B cell (primary cell): ENCODE measurements at places on chromosomes 6 and 20.

- DNase-seq, result no peak
These were observed 108.5 kb upstream of the STMND1 start for GRCh38 chr6:16993396-16993795.

GRCh38 chr6:84033523-84034451 is at the start of gene MRAP2:
Gene MRAP2, plus strand, starts transcription at chr6:84033772. Its CDS starts 21,547 bp downstream, at chr6:84055319.
- no peak for DNase-seq

DNA sequence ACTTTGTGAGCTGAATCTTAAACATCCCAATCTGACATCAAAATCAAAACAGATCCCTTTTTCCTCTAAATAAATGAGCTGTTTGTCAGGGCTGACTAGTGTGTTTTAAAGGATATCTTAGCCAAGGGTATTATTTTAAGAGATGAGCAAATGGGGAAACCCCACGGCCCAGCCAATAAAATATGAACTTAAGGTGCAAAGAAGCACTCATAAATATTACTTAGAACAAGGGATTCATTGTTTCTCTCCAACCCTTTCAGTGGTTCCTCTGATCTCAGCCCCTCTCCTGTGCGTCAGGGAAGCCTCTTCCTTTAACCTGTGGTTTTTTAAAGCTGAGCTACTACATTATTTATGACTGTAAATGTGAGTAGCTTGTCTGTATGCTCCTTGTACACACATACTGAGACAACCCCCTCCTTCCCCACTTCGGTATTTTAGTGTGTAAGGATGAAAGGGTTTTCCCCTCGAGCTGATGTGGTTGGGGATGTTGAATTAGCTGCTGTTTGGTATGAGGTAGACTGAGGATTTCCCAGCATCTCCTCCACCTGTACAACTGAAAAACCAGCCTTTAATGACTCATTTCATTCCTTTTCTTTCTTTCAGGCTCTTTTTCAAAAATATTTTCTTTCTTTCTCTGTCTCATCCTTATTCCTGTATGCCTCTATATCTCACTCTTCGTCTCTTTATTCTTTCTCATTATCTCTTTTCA is 6.5 kb downstream of the BMP5 start:
- no peak for DNase-seq

DNA sequence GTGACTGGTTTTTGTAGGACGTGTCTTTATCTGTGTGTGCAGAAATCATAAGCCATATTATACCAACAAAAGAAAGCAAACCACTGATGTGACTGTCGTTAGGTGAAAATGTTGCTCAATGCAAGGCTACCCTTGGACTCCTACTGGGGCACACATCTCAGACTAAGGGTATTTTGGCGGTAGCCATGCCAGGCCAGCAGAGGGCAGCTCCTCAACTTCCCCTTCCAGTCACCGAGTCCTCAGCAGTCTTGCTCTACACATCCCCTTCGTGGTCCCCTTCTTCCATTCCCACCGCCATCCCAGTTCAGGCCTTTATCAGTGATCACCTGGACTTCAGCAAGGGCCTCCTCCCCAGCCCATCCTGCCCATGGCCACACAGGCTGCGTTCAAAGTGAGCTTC is 113.7 kb upstream of the GGTLC1 start:
- peak; percentile 18 for DNase-seq

- no peak for DNase-seq
These were observed 374.9 kb upstream of the FLRT3 start for GRCh38 chr20:14712302-14712739.

DNA sequence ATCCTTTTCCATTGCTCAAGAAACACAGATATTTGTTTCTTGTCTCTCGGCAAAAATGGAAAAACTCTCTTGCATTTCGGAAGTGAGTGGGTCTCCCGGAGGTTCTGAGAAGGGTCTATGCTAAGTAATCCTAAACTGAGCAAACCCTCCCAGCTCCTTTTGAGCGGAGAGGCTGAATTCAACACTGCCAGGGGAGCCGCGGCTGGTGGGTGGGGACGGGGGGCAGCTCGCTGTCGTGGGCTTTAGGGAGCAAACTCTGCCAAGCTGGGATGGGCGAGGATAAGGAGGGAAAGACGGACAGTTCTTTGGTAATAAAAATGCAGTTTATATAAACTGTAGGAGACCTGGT is 211.4 kb downstream of the FOXC1 start:
- no peak for DNase-seq

GRCh38 chr20:3721912-3722311 is 9.5 kb upstream of the SIGLEC1 start:
- no peak for DNase-seq

- DNase-seq, result no peak
These were observed 191.2 kb upstream of the PREP start for GRCh38 chr6:105593805-105594671.

- DNase-seq, result no peak
These were observed 37.0 kb upstream of the MAS1 start for GRCh38 chr6:159853754-159854153.

DNA sequence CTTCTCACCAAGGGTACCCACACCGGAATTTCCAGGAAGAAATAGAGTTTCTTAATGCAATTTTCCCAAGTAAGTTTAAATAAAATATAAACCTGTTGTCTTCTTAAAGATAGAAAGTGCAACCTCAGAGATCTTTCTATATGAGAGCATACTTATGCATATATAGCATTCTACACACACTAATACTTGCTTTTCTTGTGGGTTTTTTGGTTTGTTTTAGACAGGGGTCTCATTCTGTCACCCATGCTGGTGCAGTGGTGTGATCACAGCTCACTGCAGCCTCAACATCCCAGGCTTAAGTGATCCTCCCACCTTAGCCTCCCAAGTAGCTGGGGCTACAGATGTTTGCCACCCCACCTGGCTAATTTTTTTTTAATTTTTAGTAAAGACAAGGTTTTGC is 15.7 kb downstream of the AMD1 start:
- DNase-seq, result no peak

DNA sequence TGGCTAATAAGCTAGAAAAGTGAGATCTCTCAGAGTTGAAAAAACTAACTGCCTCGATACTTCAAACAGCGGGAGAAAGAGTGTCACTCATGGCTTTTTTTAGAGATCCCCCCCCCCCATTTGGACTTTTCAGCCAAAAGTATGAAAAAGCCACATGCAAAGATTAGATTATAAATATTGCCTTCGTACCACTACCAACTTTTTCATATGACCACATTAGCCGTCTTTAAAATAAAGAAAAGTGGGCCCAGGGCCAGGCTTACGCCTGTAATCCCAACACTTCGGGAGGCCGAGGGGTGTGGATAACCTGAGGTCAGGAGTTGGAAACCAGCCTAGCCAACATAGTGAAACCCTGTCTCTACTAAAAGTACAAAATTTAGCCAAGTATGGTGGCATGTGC is 4.4 kb downstream of the PGK2 start:
- DNase-seq, result no peak

- no peak for DNase-seq
These were observed 83.9 kb downstream of the MAP3K7 start for GRCh38 chr6:90502866-90503407.

GRCh38 chr6:16486661-16487060 is 248.3 kb downstream of the GMPR start:
- DNase-seq, result no peak

- DNase-seq, result no peak
These were observed 20.2 kb downstream of the ADGRF4 start for GRCh38 chr6:47718571-47718970.

GRCh38 chr20:19778404-19778803 is 20.3 kb downstream of the RIN2 start:
- DNase-seq, result no peak

DNA sequence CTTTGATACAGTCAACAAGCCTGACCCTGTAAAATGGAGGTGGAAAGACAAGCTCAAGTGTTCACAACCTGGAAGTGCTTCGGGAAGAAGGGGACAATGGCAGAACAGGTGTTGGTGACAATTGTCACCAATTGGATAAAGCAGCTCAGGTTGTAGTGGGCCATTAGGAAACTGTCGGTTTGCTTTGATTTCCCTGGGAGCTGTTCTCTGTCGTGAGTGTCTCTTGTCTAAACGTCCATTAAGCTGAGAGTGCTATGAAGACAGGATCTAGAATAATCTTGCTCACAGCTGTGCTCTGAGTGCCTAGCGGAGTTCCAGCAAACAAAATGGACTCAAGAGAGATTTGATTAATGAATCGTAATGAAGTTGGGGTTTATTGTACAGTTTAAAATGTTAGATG is 15.0 kb downstream of the CCR6 start:
- DNase-seq, result no peak

- DNase-seq, result no peak
These were observed 414.6 kb downstream of the CDH26 start for GRCh38 chr20:60372822-60373221.

DNA sequence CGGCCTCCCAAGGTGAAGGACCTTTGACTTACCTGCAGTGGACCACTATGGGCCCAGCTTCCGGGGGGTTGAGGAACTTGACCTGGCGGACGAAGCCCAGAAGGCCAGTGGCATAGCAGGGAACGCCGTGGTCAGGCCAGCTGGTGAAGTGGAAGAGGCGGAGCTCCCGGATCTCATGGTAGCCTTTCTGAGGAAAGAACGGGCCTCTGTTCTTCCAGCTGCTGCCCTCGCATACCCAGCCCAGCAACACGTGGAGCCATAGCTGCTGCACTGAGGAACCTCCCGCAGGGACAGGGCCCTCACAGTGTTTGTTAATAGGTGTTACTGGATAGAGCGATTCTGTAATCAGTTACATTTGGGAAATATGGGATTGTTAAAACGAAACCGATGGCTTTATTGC is 492.1 kb upstream of the CHD6 start:
- DNase-seq, result no peak

GRCh38 chr6:165231581-165232561 is 77.5 kb downstream of the C6orf118 start:
- no peak for DNase-seq

DNA sequence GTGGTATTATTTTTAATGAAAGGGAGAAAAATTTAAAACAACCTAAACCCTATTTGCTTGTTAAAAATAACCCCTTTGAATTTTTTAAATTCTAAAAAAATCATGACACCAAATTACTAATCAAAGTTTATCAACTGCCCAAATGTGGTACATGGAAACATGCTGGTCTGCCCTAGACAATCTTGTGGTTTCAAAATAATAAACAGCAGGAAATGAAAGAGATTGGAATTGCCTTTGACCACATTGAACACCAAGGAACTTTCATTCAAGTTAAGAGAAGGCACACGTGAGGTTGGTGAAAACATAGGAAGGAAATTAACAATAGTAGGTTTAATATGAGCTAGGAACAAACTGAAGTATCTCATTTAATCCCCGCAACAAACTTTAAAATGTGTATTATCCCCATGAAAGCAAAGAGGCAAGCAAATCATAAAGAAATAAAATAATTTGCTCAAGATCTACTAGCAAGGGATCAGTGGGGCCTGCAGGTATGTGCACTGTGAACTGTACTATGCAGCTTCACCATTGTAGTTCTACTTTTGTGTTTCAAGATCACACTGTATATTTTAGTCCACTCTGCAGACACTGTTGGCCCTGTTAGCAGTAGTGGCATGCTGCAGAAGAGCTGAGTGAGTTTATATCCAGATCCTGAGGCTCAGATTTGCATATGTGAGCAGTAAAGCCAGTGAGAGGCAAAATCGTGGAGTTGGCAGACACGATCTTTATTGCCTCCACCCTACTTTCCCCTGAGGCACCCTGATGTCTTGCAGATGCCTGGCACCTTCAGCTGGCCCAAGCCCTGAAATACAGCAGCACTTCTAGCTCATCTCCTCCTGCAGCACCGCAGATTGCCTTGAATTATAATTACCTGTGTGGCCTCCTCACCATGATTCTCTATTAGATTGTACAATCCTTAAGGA is 157.8 kb upstream of the TENT5A start:
- no peak for DNase-seq

- DNase-seq, result peak; percentile 57
These were observed 31.4 kb downstream of the PRDM1 start for GRCh38 chr6:106117579-106117978.

DNA sequence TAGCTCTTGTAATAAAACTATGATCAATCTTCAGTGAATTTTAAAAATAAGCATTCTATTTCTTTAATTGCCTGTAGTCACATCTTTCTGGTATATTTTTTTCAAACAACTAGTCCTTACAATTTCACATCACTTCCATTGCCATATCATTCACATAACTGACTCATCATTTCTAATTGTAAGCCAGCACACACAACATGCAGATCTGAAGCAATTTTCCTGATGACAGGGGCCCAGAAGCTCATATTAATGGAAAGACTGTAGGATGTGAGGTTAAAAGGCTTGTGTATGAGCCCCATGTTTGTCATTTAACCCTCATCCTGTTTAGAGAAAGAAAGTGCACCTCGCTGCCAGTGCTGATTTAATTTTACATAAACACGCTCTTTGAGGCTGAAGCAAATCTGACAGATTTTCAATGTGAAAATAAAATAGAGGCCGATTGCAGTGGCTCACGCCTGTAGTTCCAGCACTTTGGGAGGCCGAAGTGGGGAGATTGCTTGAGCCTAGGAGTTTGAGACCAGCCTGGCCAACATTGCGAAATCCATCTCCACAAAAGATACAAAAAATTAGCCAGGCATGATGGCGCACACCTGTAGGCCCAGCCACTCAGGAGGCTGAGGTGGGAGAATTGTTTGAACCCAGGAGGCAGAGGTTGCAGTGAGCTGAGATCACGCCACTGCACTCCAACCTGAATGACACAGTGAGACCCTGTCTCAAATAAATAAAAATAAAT is 40.1 kb upstream of the LTV1 start:
- DNase-seq, result no peak

- DNase-seq, result no peak
These were observed 28.3 kb upstream of the LOC128125822 start for GRCh38 chr6:63543982-63544381.

DNA sequence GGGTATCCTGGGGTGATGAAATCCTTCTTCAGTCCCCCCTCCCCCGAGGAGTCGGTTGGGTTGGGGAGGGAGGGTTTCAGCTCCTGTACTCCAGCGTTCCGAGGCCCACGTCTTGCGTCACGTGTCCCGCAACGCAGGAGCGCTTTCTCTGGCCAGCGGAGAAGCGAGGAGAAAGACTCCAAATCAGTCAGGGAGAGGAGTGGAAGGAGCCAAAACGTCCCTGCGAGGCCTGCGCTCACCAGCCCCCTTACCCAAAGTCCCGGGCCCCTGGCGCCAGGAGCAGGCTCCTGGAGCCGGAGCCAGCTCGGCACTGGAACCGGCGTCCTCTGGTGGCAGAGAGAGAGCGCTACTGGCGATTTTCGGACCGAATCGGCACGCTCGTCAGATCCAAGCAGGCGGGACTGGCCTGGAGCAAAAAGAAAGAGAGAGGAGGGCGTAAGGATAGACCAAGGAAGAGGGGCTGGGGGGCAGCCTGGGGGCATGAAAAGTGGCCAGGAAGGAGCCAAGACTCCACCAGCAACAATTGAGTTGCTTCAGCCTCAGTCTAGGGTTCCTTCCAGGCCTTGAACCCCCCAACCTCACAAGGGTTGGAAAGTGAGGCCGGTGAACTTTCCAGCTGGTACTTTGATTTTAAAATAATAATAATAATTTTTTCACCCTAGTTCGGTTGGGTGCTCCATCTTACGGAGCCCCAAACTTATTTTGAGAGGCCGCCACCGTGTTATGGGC is at the start of gene GNAS:
GNAS (plus strand) TSS at position 174 of the 729 bp plus-strand sequence.
- DNase-seq, result peak; percentile 63

- DNase-seq, result peak; percentile 69
These were observed 9.2 kb downstream of the NRN1 start for GRCh38 chr6:5997420-5997987.

GRCh38 chr6:140773276-140773675 is 1359.4 kb upstream of the GJE1 start:
- DNase-seq, result no peak
